ENCODE measurements at places on chromosomes 2 and 18. TPM values are rescaled to one million over a fixed set of nuclear protein-coding genes. Genes with fewer than 3 reads are reported as not detected.

The PHOSPHO2 gene
- total RNA-seq, result 3.4 TPM

The OSBPL6 gene
- 0.78 TPM for total RNA-seq

The UPP2 gene
- not detected for total RNA-seq

The ADAM23 gene
- total RNA-seq, result 0.85 TPM

The MLPH gene
- not detected for total RNA-seq

All from activated CD4-positive, alpha-beta memory T cell treated with anti-CD3 and anti-CD28 coated beads, Interleukin-2, amount 10 ng/mL, durations not matched to agents 7 days and 5 days (primary cell).